ENCODE measurements at places on chromosomes 6 and 20.
A peak's percentile ranks its signal among the peaks of the same experiment; 100 is the strongest.

- DNase-seq = no peak
- no peak overlapping the region for H3K27ac ChIP-seq
- H3K27me3 ChIP-seq = peaks cover 20% of the 10 kb centered on the region
- H3K4me3 ChIP-seq = no peak overlapping the region
Measured at GRCh38 chr20:641516-641875, 11.5 kb downstream of the SRXN1 start.

DNA sequence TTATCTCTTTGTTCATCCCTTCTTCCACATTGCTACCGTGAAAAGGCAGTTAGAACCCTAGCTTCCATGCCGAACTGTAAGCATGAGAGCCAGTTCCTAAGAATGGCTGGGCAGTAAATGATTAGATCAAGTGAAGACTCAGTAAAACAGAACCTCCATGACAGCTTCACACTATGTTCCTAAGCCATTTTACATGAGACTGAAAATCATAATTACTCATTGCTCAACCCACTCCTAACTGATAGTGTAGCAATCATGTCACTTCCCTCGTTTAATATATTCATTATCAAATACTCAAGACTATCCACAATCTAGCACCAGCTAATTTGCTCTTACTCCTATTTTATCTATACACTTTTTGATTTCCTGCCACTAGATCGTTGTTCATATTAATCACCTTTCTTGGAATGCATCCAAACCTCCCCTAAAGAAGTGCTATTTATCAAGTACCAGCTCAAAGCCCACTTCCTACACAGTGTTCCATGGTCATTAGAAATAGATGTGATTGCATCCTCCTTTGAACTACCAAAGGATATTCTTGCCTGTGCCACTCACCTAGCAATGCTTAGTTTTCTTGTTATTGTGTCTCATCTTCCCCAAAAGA is 6.0 kb downstream of the TMEM30A start:
- no peaks in the 10 kb centered on the region for H3K27me3 ChIP-seq
- no peak overlapping the region for H3K4me3 ChIP-seq
- peaks cover 60% of the 10 kb centered on the region for H3K4me1 ChIP-seq

DNA sequence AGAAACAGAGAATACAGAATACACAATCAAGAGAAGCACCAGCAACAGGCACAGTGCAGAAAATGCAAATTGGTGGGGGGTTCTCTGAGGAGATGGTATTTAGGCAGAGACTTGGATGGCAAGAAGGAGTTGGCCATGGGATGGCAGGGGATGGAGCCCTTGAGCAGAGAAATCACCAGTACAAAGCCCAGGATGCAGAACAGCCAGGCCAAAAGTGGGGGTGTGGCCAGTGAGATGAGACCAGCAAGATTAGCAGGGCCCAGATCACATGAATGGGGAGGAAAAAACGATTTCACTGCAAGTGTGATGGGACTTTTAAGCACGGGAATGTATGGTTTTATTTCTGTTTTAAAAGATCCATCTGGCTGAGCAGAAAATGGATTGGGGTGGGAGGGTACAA is 63.4 kb downstream of the TRAM2 start:
- no peaks in the 10 kb centered on the region for H3K27me3 ChIP-seq
- H3K4me3 ChIP-seq = no peak overlapping the region
- peaks cover 17% of the 10 kb centered on the region for H3K36me3 ChIP-seq
- no peak overlapping the region for H3K27ac ChIP-seq

DNA sequence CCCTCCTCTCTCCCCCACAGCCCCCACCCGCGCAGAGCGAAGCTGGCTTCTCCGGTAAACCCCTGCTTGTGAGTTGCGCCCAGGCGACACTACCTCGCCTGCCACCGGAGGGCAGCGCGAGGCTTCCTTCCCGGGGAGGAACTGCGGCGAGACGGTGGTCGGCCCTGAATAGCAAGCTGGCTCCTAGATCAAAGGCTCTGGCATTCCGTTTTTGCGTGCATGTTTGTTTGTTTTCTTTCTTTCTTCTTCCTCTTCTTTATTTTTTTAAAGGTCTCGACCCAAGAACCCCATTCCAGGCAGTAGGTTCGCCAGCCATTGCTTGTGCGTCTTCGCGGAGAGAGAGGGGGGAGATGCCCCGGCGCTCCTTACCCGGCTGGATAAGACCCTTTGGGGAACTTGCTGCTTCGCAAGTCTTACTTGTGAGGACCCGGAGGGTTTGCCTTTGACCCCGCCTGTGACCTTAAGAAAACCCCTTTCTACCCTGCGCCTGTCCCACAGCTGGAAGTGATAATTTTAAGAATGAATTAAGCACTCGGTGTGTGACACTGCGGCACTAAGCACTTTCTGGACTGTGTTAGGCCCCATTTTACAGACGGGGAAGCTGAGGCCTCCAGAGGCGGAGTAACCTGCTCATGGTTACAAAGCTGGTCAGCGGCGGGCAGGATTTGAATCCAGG is 92.7 kb upstream of the SIRPA start:
- H3K27me3 ChIP-seq = peaks cover 50% of the 10 kb centered on the region
- H3K4me3 ChIP-seq = peak overlapping the region; percentile 69
- no peaks in the 10 kb centered on the region for H3K36me3 ChIP-seq
- peaks cover 7% of the 10 kb centered on the region for H3K4me1 ChIP-seq
- H3K27ac ChIP-seq = no peak overlapping the region

DNA sequence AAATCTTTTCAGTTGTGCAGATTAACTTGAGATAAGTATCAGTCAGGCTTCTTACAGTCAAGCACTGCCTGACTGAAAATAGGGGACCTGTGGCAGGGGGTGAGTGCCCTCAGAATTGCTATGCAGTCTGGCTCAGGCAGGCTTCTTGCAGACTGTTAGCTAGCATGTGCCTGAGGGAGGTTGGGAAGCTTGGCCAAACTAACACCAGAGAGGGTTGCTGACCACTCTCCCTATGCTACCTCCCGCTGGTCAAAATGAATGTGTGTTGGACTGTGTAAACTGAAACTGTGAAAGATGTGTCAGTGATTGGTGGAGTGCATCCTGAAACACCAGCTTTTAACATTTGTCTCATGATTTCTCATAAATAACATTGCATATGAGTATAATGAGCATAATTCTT is 622.3 kb upstream of the IMPG1 start:
- H3K36me3 ChIP-seq = no peaks in the 10 kb centered on the region
- no peaks in the 10 kb centered on the region for H3K27me3 ChIP-seq

DNA sequence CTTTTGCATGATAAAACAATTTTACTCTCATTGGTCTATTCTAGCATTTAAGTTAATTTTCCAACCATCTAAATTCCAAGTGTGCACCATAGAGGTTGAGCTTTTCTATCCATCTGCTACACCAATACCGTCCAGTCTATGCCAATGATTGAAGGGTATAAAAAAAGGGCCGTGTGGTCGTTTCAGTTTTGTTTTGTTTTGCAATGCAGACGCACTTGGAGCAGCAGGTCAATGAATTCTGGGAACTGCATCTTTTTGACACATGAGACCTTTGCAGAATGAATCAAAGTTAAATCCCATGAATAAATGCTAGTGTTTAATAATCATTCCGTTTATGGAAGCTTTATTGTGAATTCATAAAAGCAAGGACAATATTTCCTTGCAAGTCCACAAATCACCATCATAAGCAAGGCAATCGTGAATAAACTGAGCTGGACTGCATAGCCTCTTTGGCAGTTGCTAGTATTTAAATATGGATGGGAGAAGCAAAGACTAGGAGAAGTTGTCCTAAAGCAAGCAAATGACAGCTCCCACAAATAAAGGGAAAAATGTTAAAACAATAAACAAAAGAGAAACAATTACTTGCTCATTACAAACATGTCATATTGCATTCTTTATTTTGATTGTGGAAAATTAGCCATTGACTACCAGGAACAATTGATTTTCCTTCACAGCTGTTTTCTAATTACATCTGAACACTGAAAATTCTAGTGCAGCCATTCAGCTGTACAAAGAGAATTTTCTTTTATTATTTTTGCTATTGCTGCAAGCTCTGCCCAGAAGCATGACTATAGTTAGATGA is 649.7 kb upstream of the GJE1 start:
- H3K4me1 ChIP-seq = peaks cover 42% of the 10 kb centered on the region
- peak overlapping the region; percentile 81 for H3K4me3 ChIP-seq
- no peaks in the 10 kb centered on the region for H3K27me3 ChIP-seq
- no peak for DNase-seq

GRCh38 chr6:170464524-170464979 is 88.6 kb downstream of the PSMB1 start:
- H3K4me3 ChIP-seq = no peak overlapping the region
- no peak for DNase-seq
- no peak overlapping the region for H3K27ac ChIP-seq
- no peaks in the 10 kb centered on the region for H3K27me3 ChIP-seq
- no peaks in the 10 kb centered on the region for H3K36me3 ChIP-seq

- no peak for DNase-seq
- no peaks in the 10 kb centered on the region for H3K36me3 ChIP-seq
- no peaks in the 10 kb centered on the region for H3K27me3 ChIP-seq
Measured at GRCh38 chr6:92122746-92123145, 1296.6 kb downstream of the EPHA7 start.

DNA sequence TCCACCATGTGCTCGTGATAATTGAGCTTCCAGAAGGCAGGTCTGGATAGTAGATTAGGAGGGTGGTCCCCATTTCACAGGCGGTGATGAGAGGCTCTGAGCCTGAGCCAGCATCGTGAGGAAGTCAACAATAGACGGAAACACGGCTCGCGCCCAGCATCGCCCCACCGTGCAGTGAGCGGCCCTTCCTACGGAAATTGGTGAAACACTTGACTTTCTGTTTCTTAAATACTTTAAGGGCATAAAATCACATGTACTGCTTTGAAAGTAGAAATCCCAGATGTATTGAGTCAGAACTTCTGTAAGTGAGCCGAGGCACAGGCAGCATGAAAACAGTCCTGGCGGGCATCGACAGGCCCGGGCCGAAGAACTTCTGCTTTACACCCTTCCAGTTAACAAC is 4.3 kb upstream of the KIF25 start:
- no peaks in the 10 kb centered on the region for H3K4me1 ChIP-seq
- H3K36me3 ChIP-seq = no peaks in the 10 kb centered on the region
- no peak overlapping the region for H3K4me3 ChIP-seq
- DNase-seq = no peak
- no peak overlapping the region for H3K27ac ChIP-seq

- H3K36me3 ChIP-seq = no peaks in the 10 kb centered on the region
- no peaks in the 10 kb centered on the region for H3K27me3 ChIP-seq
Measured at GRCh38 chr20:44785768-44786167, 24.6 kb downstream of the RIMS4 start.

DNA sequence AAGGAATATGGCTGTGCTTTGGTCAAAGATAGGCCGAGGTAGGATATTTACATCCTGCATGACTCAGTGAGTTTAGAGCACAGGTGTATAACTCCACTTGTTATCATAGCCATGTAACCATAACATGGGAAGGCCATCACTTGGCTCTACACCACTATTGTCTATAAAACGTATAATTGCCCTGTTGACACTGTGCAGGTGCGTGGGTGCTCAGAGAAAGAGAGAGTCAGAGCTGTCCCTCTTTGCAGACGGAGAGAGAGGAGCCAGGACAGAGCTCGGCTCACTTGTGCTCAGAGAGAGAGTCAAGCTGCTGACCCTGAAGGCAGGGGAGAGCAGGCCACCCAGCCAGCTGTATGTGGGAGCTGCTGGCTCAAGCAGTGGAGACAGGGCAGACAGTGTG is 46.0 kb downstream of the OR2B6 start:
- H3K27me3 ChIP-seq = peaks cover 3% of the 10 kb centered on the region
- H3K4me1 ChIP-seq = no peaks in the 10 kb centered on the region
- DNase-seq = no peak
- no peaks in the 10 kb centered on the region for H3K36me3 ChIP-seq

DNA sequence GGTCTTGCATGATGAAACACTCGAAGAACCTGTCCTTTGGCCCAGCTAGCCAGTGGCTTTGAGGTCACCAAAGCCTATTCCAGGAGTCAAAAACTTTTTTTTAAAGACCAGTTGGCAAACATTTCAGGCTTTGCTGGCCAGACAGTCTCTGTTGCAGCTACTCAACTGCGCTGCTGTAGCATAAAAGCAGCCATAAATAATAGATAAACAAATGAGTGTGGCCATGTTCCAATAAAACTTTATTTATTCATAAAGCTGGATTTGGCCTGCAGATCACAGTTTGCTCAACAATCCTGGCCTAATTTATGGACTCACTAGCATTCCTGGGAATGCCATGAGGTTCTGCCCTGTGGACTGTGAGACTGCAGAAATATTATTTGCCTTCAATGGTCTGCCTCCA is 68.8 kb upstream of the LTV1 start:
- H3K27me3 ChIP-seq = no peaks in the 10 kb centered on the region
- H3K36me3 ChIP-seq = peaks cover 38% of the 10 kb centered on the region
- H3K4me3 ChIP-seq = no peak overlapping the region
- no peak for DNase-seq

- H3K27ac ChIP-seq = no peak overlapping the region
- H3K4me3 ChIP-seq = no peak overlapping the region
- H3K4me1 ChIP-seq = no peaks in the 10 kb centered on the region
- no peak for DNase-seq
- no peaks in the 10 kb centered on the region for H3K36me3 ChIP-seq
- H3K27me3 ChIP-seq = no peaks in the 10 kb centered on the region
Measured at GRCh38 chr20:61694682-61695081, 371.0 kb downstream of the TAF4 start.

- H3K4me1 ChIP-seq = peaks cover 41% of the 10 kb centered on the region
- no peaks in the 10 kb centered on the region for H3K36me3 ChIP-seq
- H3K27ac ChIP-seq = peak overlapping the region; percentile 17
- no peak overlapping the region for H3K4me3 ChIP-seq
- DNase-seq = no peak
Measured at GRCh38 chr20:52405417-52405816, 213.8 kb upstream of the ZFP64 start.

DNA sequence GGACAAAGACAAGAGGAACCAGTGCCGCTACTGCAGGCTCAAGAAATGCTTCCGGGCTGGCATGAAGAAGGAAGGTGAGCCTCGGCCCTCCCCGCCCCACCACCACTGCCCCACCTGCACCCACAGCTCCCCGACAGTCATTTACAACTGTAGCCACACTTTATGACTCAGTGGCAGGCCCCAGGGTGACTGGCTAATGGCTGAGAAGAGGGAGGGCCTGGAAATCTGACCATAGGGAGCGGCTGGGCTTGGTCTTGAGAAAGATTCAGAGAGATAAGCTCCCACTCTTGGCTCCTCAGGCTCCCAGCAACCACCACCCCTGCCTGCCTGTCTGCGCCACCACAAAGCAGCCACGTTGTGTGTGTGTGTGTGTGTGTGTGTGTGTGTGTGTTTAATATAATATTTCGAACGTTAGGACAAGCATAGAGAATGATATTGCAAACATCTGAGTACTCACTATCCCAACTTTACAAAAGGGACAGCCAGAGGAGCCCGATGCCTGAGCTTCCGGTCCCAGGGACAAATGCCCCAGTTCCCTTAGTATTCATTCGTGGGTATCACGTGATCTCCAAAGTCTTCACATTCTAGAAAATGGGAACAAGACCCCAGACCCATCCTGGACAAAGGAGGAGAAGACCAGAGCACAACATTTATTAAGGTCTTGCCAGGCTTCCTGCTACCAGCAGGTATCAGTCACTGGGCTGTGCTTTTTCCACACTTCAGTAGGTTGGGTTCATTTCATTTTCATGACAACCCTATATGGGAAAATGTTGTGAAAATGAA is 52.1 kb downstream of the HNF4A start:
- no peak overlapping the region for H3K4me3 ChIP-seq
- no peak overlapping the region for H3K27ac ChIP-seq
- peaks cover 9% of the 10 kb centered on the region for H3K27me3 ChIP-seq

- no peaks in the 10 kb centered on the region for H3K27me3 ChIP-seq
- no peak overlapping the region for H3K27ac ChIP-seq
- no peaks in the 10 kb centered on the region for H3K4me1 ChIP-seq
- no peaks in the 10 kb centered on the region for H3K36me3 ChIP-seq
- DNase-seq = no peak
- no peak overlapping the region for H3K4me3 ChIP-seq
Measured at GRCh38 chr6:133671376-133671775, 217.5 kb upstream of the TCF21 start.

Measured in activated T-helper 2 cell treated with anti-CD3 and anti-CD28 coated beads, Interferon-gamma antibody, Interleukin-2, Interleukin-4, amounts not matched to agents 10 μg/mL and 5 μg/mL and 100 μg/mL, durations not matched to agents 14 hours and 24 hours and 36 hours (primary cell).